ENCODE measurements at places on chromosomes 7 and 10. TPM values are rescaled to one million over a fixed set of nuclear protein-coding genes. Genes with fewer than 3 reads are reported as not detected.

- DNase-seq, result no peak
Measured at GRCh38 chr7:108014747-108015682, 12.1 kb upstream of the LAMB1 start.

DNA sequence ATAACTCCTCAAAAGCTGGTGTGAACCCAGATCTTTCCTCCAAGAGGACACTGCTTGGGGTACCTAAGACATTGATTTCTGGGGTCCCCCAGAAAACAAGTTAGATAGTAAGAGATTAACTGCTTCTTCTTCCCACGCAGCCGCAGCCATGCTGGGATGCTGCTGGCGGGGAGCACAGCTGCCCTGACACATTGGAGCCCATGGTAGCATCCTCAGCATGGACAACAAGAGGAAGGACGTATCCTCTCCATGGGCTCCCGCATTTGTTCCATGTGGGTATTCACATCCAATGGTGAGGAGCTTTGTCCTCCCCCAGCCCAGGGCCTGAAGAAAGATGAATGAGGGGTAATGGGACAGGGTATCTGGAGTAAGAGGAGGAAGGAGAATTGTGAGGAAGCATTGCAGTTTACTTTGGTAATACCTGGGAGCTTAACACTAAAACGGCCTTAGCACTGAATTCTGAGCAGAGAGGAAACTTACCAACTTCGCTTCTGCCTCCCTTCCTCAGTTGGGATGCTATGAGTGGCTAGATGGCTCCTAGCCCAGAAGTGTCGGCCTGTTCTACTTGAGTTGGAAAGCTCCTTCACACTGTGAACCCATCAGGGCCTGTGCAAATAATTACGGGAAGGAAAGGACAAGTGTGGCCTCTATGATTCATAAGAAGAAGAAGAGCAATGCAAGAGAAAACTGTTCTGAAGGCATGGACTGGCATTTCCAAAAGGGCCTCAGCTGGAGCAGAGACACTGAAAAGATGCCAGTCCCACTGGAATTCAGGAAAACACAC is 43.9 kb downstream of the C10orf120 start:
- no peak for DNase-seq

- DNase-seq, result no peak
Measured at GRCh38 chr10:98076086-98076485, 45.7 kb upstream of the CRTAC1 start.

GRCh38 chr7:26551740-26552139 is 260.1 kb downstream of the SNX10 start:
- DNase-seq, result no peak

DNA sequence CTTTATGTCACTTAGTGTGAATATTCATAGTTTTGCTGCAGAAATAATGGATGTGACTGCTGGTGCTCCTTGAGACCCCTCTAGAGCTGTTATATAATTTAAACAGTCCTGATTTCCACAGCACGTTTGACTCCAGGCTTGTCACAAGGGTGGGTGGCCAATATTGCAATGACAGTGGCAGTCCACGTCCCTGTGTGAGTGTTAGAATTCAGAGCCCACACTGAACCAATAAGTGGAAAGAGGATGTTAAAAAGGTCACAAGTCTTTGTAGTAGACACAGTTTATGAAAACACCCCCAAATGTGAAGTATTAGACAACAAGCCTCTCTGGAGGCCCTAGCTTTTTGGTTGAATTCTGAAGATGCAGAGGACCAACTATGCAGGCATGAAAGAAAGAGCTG is 2.0 kb downstream of the PPP1R17 start:
- DNase-seq, result no peak

DNA sequence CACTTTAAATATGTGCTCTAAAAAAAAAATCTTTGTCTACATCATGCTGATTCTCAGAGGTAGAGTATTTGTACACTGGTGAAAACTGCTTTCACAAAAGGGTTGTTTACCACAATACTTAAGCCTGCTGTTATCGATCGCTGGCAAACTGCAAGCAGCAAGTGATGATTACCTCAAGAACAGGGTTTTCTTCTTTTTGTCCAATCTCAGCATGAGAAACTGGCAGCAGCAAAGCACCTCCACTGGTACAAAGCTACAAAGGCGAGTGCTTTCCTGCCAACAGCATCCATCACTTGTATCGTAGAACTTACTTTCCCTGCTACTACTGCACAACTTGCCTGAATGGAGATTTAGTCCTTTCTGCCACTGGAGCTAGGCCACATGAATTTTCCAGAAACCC is 276.5 kb downstream of the DGKB start:
- DNase-seq, result no peak

DNA sequence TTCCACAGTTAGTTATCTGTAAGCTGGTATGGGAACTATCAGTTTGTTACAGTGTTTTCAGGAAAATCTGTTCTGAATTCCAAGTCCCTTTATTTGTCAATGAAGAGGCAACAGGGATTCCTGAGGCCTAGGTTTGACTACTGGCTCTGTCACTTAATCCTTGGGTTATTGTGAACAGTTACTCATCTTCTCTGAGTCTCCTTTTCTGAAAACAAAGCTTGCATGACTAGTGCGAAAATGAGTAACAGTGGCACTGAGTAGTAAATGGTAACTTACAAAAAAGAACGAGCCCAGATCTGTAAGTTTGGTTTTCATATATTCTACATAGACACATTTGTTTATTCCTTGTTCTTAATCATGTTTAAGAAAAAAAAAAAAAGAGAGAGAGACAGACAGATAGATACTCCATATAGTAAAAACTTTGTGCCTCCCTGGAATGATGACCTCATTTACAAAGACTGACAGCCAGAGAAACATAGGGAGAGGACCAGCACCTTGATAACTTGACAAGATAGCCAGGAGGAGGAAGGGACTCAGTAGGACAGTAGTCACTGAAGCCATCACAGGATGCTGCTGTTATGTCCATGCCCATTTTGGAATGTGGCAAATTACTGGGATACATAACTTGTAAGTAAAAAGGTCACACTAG is 1.9 kb downstream of the MRPS33 start:
- no peak for DNase-seq

- no peak for DNase-seq
Measured at GRCh38 chr10:74880041-74880440, 53.6 kb downstream of the KAT6B start.

- no peak for DNase-seq
Measured at GRCh38 chr10:96949039-96949683, 117.1 kb downstream of the LCOR start.

DNA sequence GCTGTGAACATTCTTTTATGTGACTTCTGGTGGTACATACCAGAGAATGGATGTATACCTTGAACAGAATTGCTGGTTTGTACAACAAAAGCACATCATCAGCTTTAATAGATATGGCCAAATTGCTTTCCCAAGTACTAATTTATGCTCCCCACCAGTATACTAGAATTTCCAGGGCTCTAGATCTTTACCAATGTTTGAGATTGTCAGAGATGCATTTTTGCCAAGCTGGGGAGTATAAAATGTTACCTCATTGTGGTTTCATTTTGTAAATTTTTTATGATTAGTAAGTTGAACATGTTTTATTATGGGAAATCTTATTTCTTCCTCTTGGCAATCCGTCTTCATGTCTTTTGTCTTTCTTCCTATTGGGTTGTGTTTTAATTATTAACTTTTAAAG is 179.9 kb upstream of the TMEM106B start:
- DNase-seq, result no peak

DNA sequence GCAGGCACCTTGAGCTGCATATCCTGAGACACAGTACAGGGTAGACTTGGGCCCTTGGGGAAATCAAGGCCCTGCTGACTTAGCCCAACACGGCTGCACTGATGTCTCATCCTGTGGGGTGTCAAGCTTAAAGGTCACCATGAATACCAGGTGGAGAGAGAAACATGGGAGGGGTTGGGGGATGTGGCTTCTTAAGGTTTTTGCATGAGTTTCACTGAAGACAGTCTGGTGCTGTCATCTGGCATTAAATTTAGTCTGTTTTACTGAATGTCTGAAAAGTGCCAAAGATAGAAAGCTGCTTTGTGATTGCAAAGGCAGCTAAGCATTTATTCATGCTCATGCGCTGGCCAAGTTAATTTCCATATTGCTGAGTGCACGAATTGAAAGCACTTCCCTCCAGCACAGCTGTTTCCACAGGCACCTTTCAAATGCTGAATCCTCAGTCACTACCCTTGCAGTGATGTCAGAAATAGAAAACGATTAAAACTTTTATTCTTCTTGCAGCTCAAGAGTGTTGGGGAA is 102.1 kb downstream of the OSBPL3 start:
- no peak for DNase-seq

- no peak for DNase-seq
Measured at GRCh38 chr7:85054306-85054705, 132.6 kb downstream of the SEMA3D start.

Gene GPNMB
- 42.5 TPM for total RNA-seq

Gene ABCB1
- 50.1 TPM for total RNA-seq

Gene SSC4D
- not detected for total RNA-seq

Gene SFRP5
- not detected for total RNA-seq

Gene SEMA3E
- total RNA-seq, result 1.2 TPM

Gene SHH
- total RNA-seq, result not detected

Gene RAMP3
- total RNA-seq, result 11.9 TPM

Gene SLC13A1
- total RNA-seq, result not detected

Gene SPDYE18
- total RNA-seq, result 2.6 TPM

Gene SLC18A3
- total RNA-seq, result not detected
